ENCODE measurements at places on chromosomes 7 and 10. TPM values are rescaled to one million over a fixed set of nuclear protein-coding genes. Genes with fewer than 3 reads are reported as not detected.

Gene PI4K2A
- total RNA-seq, result 12.6 TPM

Gene TPST1
- 11.4 TPM for total RNA-seq

Gene RTKN2
- 26.7 TPM for total RNA-seq

Gene PGAM2
- not detected for total RNA-seq

Gene MCM10
- 42.0 TPM for total RNA-seq

Gene GPER1
- total RNA-seq, result 0.26 TPM

Gene CYP2E1
- 1.7 TPM for total RNA-seq

Gene PAOX
- total RNA-seq, result 2.9 TPM

Gene MEOX2
- total RNA-seq, result 12.6 TPM

Gene AKR1D1
- total RNA-seq, result not detected

Gene TMEM270
- 0.59 TPM for total RNA-seq

Gene PON1
- not detected for total RNA-seq

Gene ADARB2
- total RNA-seq, result not detected

Gene CFAP69
- total RNA-seq, result 4.6 TPM

Gene WEE2
- not detected for total RNA-seq

Gene LIPN
- total RNA-seq, result not detected

Gene SCART1
- total RNA-seq, result 2.2 TPM

Gene A1CF
- total RNA-seq, result 0.69 TPM

Gene BAIAP2L1
- total RNA-seq, result 55.8 TPM

Gene AFAP1L2
- total RNA-seq, result 1.1 TPM

Gene NRAP
- not detected for total RNA-seq

Gene UNC5B
- total RNA-seq, result 0.39 TPM

All from Calu3 (cell line).